ENCODE measurements at places on chromosomes 3 and 15.

- no peak for DNase-seq
Observed at GRCh38 chr3:149385617-149386298, 8.3 kb upstream of the TM4SF1 start.

DNA sequence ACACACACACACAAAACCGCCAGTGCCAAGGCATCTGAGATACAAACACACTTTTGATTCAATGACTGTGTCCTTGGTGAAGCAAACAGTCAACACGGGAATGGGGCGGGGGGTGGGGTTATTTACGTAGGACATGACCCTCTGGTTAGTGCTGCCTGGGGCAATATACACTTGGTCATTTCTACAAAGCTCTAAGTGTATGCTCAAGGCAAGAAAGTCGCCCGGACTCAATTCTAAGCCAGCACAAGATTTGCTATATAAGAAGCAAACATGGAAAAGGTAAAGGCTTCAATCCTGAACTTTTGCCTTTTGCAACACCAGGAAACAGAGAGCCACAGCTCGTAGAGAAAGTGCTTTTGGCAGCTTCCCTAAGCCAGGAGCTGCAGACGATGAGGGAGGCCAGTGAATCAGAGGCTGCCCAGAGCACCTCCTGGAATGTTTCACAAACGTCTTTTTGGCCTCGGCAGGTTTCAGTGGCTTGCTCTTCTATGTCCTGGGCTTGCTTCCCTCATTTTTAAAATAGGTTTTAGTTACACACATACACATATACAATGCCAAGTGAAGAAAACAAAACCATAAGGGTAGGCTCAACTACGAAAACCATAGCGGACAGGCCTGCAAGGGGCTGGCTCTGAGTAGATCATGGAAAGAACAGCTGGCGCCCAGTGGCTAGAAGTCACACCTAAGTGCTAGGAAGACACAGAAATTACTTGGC is 73.6 kb downstream of the TM4SF4 start:
- DNase-seq: no peak

DNA sequence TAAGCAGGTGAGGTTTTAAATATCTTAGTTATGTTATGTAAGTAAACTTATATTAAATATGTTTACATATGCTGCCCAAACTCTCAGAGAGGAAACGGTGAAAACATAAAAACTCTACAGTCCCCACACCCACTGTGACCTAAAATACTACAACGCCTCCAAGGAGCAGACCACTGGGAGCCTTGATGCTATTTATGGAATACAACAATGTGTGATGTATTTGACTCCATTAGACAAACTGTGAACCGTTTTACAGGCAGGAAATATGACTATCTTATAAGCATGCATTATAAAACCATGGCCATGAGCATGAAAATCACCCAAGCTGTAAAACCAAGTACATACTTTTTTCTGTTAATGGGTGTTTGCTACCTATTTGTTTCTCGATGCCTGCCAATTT is 379.5 kb upstream of the TBL1XR1 start:
- no peak for DNase-seq

- DNase-seq: peak; percentile 26
Observed at GRCh38 chr3:58414538-58415197, 19.0 kb downstream of the PDHB start.

GRCh38 chr3:22451501-22451900 is 700.5 kb upstream of the ZNF385D start:
- no peak for DNase-seq

GRCh38 chr15:89486726-89487050 is 9.7 kb downstream of the RHCG start:
- no peak for DNase-seq

- DNase-seq: no peak
Observed at GRCh38 chr3:196932600-196932999, 9.7 kb downstream of the NCBP2 start.

GRCh38 chr3:15805756-15806266 is 8.0 kb upstream of the ANKRD28 start:
- DNase-seq: peak; percentile 40

GRCh38 chr15:100909565-100909964 is 9.6 kb upstream of the LRRK1 start:
- no peak for DNase-seq

DNA sequence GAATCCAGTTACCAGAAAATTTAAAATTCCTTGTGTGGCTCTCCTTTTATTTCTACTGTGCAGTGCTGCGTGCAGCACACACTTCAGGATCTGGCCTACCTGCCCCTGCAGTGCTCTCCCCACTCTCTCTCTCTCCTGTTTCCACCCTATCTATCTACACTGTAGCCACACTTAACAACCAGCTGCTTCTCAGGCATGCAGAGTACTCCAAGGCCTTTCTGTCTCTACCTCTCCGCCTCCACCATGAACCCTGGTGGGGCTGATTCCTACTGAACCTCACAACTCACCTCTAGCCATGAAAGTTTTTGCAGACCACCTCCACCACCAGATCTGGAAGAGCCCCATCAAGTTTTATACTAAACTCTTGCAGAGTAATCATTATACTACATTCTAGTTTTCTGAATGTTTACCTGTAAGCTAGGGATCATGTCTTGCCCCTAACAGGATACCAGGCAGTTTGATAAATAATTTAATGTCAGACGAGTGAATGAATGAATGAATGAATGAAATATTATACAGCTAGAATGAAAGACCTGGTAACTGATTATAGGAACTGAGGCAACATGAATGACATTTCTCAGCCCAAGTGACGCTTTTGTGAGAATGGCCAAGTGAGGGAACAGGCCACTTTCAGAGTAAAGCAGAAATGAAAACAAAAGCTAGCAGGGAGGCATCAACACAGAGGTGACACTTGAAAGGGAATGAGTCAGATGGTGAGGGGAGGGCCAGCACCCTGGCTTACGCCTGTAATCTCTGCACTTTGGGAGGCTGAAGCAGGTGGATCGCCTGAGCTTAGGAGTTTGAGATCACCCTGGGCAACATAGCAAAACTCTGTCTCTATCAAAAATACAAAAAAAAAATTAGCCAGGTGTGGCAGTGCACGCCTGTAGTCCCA is 363.5 kb downstream of the FOXP1 start:
- no peak for DNase-seq

DNA sequence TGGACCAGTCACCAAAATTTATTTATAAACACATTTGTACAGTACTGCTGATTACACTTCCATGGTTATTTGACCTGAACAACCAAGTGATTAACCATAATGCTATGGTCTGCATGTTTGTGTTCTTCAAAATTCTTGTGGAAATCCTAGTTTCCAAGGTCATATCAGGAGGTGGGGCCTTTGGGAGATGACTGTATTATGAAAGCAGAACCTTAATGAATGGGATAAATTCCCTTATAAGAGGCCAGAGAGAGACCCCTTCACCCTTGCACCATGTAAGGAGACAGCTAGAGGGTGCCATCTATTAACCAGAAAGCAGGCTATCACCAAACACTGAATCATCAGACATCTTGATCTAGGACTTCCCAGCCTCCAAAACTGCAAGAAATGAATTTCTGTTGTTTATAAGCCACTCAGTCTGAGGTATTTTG is 1.9 kb downstream of the SCAPER start:
- DNase-seq: no peak

GRCh38 chr15:57646087-57646486 is 54.4 kb downstream of the MYZAP start:
- DNase-seq: no peak

GRCh38 chr3:177358977-177359592 is 161.8 kb upstream of the TBL1XR1 start:
- DNase-seq: no peak

DNA sequence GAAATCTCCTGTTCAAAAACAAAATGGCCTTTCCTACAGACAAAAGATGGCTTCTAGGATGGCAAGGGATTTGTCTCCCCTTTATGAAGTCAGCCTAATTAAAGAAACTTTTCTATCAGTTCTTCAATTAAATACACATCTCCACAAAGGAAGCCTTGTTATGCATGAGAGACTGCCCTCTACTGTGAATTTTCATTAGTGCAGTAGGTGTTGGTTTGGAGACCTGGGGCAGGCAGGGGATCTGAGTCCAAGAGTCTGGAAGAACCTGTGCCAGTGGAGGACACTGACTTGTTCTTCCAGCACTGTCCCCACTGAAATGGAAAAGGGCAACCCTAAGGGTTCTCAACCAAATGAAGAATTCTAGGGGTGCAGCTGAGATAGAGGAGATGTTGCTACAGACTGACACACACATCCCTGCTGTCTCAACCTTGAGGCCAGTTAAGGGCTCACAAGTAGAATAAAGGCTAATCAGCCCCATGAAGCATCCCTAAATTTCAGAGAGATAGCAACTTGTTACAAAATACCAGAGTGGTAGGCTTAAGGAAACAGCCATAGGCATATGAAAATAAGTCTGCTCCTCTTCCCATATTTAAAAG is 174.0 kb upstream of the PRICKLE2 start:
- peak; percentile 3 for DNase-seq

DNA sequence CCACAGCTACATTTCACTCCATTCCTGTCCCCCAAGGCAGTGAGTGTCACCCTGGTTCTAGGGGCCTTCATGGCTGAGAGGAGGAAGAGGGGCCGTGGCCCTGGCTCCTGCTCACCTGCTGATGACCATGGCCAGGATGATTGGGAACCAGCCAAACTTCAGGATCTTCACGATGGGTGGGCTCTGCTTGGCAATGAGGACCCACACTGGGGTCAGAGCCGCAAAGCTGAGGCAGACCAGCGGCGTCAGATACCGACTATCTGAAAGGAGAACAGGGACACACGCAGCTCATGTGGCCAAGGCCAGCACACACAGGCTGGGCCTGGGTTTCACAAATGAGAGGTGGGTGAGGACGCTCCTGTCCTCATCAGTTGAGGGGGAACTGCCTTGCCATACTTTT is 47.6 kb downstream of the ROPN1B start:
- no peak for DNase-seq

- no peak for DNase-seq
Observed at GRCh38 chr15:84810073-84810840, 6.9 kb upstream of the ALPK3 start.

DNA sequence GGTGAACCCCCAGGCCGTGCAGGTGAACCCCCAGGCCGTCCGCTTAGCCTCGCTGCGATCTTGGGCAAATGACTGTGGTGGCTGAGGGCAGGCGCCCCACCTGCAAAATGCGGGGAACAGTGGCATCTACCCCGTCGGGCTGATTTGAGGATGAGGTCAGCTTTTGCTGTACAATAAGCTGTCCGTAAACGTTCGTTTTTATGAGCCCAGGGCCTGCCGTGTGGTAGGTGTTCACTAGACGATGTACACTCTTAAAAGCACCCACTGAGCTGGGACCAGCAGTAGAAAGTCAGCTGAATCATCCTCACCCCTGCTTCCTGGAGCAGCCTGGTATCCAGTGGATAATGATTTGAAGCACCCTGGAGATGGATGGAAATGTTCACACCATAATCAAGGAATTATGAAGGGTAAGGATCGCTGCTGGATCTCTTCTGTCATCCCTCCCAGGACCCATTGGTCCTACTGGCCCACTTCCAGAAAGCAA is 943 bp upstream of the PCSK6 start:
- no peak for DNase-seq

DNA sequence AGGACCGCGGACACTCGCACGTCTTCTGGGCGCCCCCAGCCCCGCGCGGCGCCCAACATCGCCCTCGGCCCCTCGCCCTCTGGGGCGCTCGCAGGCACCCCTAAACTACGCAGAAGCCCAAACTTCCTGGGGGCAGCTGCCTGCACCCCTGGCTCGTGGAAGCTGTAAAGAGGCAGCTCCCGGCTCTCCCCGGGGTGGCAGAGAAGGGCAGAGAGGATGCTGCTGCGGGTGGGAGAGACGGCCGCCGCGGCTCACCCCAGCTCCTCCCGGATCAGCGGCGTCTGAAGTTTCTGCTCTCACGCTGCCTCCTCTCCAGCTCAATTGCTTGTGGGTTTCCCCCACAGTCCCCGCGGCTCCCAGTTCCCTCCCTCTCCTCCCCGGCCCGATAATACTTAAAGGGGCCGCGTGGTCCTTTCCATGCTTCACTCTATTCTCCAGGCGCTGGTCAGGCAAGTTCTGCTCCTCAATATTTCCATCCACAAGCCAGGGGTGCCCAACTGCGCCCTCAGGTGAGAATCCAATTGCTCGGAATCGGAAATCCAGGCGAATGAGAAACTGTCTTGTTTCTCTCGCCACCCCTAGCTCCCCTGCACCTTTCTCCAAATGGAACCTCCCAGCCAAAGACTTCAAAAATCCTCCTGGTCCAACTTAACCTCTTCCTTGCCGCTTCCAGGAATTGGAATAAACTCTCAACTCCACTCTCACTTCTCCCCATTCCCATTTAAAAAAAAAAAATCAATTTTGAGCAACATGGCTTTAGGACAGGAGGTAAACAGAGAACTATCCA is 748.5 kb downstream of the ROBO1 start:
- DNase-seq: no peak

DNA sequence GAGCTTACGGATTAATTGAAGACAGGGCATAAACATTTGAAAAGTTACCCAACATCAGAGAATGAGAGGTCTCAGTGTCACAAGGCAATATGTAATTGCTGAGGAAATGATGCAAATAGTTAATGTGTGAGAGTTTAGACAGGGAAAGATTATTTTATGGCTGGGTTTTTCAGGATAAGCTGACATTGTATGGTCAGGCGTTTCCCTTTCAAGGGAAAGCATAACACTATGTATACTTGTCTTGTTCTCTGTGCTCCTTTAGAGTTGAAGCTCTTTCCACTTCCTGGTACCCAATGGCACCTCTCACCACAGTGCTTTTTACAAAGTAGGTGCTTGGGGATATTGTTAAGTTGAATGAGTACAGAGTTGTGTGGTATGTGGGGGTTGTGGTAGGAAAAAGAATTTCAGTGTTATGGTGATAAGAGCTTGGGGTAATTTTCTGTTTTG is 19.9 kb downstream of the IQGAP1 start:
- no peak for DNase-seq

- DNase-seq: no peak
Observed at GRCh38 chr3:142278451-142278850, 53.1 kb upstream of the GK5 start.

DNA sequence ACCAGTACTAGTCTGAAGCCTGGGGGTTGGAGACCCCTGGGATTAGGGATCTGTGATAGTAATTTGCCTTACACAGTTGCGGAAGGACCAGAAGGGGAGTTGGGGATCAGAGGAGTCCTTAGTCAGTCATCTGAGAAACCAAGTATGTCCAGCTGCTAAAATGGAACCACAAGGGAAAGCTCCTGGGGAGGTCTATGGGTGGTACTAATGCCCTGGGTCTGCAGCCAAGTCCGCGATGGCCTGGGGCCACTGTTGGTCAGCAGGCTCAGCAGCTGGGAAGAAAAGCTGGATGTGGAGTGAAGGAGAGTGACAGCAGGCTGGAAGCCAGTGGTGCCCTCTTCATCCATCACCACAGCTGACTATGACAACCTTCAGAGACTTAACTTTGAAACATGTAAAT is 2.2 kb upstream of the ANKDD1A start:
- DNase-seq: no peak

GRCh38 chr15:43104426-43104825 is 1.4 kb downstream of the UBR1 start:
- no peak for DNase-seq

DNA sequence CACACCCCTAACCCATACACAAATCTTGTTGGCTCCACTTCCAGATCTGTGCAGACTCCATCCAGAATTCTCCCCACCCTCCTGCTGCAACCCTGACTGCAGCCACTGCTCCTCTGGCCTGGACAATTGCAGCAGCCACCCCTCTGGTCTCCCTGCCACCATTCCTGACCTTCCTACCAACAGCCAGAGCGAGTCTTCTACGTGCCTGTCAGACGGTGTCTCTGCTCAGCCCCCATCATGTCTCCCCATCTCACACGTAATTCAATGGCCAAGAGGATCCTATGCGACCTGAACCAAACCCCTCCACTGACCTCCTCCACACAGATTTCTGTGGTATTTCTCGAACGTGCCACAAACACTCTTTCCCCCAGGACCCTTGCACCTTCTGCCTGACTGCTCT is 103.3 kb downstream of the TPRA1 start:
- no peak for DNase-seq

GRCh38 chr3:127038466-127038865 is 55.6 kb downstream of the PLXNA1 start:
- no peak for DNase-seq

Measured in GM18507 (cell line).